ENCODE measurements at places on chromosomes 4 and X.

GRCh38 chr4:176137631-176138030 is 57.8 kb downstream of the SPATA4 start:
- no peak for DNase-seq

DNA sequence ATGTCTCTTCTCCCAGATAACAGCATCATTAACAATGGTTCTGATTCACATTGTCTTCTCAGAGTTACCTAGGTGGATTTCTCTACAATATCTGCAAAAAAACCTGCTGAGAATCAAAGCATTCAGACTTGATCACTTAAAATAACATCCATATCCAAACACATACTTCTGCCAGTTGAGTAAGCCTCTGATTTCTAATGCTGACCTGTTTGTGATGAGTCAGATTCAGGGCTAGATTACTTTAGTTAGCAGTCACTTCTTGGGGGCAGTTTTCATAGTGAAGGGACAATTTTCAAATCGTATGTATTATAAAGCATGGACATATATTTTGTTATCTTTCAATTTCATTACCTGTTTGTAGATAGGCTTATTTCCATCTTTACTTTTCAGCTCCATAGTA is 35.5 kb downstream of the CCNI start:
- no peak for DNase-seq

DNA sequence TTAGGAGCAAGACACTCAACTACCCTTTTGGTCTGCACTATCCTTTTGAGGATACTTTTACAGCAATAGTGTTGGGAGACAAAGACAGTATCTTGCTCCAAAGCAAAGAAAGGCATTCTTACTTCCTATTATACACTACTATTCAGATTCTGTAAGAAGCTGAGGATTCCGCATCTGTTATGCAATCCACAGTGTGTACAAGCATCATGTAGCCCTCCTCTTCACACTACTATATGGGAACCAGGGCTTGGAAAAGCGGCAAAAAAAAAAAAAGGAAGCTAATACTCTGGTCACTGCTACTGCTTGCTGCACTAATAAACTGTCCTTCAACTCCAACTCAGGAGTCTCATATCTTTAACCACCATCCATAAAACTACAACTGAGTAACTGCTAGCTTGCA is 59.1 kb downstream of the FBXW7 start:
- DNase-seq = no peak

- no peak for DNase-seq
Observed at GRCh38 chrX:10102046-10102704, 54.6 kb upstream of the CLCN4 start.

DNA sequence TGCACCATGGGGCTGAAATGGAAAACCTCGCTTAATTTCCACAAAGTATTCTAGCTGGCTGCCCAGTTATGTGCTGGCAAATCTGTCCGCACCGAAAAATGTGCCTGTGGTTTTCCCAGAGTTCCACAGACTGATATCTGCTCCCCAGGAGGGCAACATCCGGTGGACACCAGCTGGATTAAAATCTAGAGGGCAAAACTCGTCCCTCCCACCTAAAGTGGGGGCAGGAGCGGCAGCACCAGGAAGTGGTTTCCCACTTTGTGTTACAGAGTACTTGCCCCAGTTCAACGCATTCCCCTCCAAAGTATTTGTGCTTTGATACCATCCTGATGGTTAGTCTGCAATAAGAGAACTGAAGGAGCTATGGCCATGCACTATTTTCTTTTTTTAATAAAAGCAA is 187.6 kb downstream of the TSPAN5 start:
- DNase-seq = no peak

DNA sequence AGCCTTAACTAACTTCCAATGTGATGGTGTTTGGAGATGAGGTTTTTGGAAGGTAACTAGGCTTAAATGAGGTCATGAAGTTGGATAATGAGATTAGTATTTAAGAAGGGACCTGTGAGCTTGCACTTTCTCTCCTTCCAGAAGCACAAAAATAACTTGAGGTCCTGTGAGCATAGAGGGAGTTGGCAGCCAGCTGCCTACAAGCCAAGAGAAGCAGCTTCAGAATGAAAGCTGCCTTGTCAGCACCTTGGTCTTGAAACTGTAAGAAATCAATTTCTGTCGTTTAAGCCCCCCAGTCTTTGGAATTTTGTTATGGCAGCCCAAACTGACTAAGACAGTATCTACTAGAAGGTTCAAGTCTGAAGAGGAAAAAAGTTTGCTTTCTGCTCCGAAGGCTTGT is 280.2 kb upstream of the GALNTL6 start:
- DNase-seq = no peak

DNA sequence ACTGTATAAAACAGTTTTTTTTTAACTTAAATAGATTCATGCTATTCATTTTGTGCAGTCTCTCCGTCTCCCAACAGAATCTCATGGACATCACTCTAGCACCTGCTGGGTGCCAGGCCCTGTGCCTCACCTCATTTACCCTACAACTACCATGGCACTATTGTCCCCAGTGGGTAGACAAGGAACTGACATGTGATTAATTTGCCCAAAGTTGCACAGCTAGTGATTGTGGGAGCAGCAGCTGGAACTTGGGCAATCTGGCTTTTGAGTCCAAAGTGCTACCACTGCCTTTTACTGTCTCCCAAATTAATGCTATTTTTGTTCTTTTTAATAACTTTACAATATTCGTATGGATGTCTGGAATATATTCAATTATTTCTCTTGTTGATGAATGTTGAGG is 11.2 kb upstream of the PGRMC2 start:
- DNase-seq = no peak

DNA sequence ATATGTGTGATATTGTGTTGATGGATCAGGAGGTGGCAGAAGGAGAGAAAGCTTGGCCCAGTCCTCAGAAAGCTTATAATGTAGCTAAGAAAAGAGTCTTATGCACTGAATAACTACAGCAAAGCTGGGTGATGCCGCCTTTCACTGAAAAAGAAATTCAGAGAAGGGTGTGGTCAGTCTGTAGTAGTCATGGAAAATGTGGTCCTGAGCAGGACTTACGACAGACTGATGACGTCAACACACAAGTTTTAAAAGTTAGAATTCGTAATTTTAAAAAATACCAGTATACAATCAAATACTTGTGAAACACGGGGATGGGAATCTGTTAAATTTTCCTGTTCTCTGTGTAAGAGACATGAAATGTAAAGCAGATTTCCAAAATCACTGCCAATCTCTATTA is 87.0 kb upstream of the RAPGEF2 start:
- DNase-seq = no peak

DNA sequence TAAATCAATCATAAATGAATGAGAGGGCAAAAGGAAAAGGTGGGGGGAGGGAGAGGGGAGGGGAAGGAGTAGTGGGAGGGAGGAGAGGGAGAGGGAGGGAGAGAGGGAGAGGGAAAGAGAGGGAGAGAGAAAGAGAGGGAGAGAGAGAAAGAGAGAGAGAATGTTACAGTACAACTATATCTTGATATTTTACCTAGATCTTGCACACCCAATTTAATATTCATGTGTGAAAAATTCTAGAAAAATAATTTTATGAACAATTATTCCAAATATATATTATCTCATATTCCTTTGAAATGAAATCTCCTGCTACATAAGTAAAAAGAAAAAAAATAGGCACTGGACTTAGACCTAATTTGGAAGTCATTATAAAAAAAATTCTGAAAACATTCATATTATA is 120.0 kb downstream of the SCLT1 start:
- no peak for DNase-seq

- DNase-seq = peak; percentile 2
Observed at GRCh38 chr4:52368895-52369294, 290.2 kb downstream of the USP46 start.

GRCh38 chr4:123876143-123876542 is 479.5 kb downstream of the SPRY1 start:
- DNase-seq = no peak

Data from NCI-H1930 (cell line).